ENCODE measurements at places on chromosomes 5 and 9. TPM values are rescaled to one million over a fixed set of nuclear protein-coding genes. Genes with fewer than 3 reads are reported as not detected.

DNA sequence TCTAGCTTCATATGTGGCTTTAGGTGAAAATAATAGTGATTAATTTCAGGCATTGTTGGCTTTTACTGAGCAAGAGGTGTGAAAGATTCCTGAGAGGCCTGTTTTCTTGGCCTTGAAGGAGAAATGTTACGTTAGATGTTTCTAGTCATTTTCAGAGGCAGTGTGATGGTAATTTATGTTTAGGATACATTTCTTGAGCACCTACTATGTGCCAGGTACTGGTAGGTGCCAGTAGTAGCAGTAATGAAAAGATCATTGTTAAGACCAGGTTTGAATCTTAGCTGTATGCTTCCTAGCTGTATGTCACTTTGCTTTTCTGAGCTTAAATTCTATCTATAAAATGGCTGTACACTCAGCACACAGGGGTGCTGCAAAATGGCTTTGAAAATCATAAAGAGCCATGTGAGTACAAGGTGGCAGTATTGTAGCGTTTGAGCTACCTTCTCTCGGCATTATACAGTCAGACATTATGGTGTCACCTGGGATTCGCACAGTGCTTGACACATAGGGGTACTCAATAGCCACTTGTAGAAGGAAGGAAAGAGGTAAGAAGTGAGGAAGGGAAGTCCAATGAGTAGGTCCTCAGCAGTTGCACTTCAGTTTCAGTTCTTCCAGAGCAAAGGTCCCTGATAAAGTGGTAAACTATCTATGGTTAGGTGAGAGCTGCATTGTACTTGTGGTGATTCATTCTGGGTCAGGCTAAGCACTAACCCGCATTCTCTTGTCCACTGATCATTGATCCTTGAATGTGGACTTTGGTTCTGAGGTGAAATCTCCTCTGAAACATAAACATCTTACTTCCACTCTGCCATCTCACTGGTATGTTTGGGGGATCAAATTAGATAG, 166.5 kb upstream of the NR3C1 start:
- H3K4me3 ChIP-seq = no peak overlapping the region
- no peak for DNase-seq
- H3K27ac ChIP-seq = no peak overlapping the region
- H3K4me1 ChIP-seq = no peaks in the 10 kb centered on the region
- no peaks in the 10 kb centered on the region for H3K36me3 ChIP-seq

DNA sequence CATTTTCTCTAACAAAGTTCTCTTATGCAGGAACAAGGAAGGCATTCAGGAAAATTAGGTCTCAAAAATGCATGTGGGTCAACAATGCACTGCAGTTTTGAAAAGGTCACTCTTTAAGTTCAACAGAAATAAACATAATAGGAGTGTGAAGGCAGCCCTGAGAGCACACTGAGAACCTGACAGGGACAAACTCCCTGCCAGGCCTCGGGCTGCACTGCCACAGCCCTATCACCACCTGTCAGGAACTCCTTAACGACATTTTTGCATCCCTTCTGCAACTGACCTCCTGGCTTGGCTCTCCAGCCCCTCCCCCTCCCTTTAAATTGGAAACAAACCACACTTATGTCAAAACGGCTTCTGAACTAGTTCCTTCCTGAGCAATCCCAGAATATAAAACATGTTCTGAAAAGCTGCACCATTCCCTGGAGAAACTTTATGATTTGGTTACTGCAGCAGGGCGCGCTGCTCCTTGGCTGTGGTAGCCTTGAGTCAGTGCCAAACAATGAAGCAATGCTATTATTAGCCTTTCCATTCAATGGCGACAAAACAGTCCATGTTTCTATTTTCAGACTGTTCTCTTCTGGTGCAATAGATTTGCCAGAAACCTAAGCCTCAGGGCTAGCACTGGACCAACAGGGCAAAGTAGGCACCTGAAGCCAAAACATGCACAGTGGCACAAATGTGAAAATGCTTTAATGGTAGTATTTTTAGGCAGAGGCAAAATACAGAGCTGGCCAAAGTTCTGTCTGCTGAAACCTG, 160.1 kb upstream of the ZNF608 start:
- no peaks in the 10 kb centered on the region for H3K36me3 ChIP-seq
- peaks cover 13% of the 10 kb centered on the region for H3K4me1 ChIP-seq
- H3K4me3 ChIP-seq = no peak overlapping the region
- no peaks in the 10 kb centered on the region for H3K27me3 ChIP-seq
- DNase-seq = no peak

DNA sequence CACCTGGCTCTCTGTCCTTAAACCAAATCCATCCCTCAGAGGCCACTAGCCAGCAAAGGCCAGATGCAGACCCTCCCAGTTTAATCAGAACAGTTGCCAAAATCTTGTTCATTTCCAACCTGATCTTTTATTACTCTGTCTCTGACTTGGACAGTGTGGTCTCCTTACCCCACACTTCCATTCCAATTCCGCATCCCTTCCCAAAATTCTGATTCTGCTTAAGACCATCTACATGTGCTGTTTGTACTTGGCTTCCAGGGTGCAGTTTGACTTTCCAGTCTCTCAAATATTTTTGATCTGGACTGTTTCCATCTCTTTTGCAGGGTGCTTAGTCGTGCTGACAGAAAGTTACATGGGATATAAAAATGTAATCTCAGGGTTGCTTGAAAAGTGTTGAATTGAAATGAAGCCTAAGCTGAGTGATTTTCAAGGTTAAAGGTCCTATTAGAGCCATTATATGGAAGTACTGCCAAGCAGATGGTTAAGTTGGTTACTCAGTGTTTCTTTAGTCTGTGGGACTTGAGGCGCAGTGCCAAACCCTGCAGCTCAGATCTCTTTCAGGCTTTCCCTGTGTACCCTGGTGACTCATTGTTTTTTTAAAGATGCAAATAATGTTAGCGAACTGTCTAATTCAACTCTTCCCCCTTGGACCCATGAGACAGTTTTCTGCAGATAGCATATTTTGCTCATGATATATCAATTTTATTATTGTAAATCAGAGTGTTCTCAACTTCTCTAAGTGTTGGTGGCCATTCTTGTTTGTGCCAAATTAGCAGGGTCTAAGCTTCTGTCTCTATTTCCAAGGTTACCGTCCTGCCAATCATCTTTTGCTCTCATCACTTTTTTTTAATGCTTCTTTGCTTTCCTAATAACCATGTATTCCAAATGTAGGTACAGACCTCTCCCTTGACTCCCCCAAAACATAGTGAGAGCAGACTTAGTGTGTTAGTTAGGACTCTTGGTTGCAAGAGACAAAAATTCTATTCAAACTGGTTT, 18.2 kb upstream of the DCP2 start:
- no peaks in the 10 kb centered on the region for H3K36me3 ChIP-seq
- no peak overlapping the region for H3K4me3 ChIP-seq
- DNase-seq = no peak

DNA sequence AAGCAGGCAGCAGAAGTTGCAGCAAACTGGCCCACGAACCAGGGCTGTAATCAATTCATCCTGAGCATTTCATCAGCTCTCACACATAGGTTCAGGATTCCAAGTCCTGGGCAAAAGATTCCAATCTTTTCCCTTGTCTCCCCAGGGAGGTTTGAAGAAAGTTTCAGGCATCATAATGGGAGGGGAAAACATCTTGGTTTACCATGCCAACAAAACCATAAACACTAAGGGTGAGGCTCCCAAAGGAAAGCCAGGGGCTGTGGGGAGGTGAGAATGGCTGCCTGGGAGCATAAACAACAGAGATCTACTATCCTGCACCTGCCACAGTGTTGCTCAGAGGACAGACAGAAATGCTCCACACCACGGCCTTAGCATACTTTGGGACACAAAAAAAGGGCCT, 94.6 kb downstream of the SH3TC2 start:
- no peaks in the 10 kb centered on the region for H3K27me3 ChIP-seq
- H3K36me3 ChIP-seq = no peaks in the 10 kb centered on the region
- DNase-seq = no peak

Gene PCDHA11
- total RNA-seq = not detected

- no peak overlapping the region for H3K27ac ChIP-seq
- H3K4me3 ChIP-seq = no peak overlapping the region
- DNase-seq = no peak
- H3K27me3 ChIP-seq = no peaks in the 10 kb centered on the region
- H3K36me3 ChIP-seq = no peaks in the 10 kb centered on the region
These were observed 285.5 kb upstream of the VLDLR start for GRCh38 chr9:2336055-2336454.

Gene SYK
- 104 TPM for total RNA-seq

DNA sequence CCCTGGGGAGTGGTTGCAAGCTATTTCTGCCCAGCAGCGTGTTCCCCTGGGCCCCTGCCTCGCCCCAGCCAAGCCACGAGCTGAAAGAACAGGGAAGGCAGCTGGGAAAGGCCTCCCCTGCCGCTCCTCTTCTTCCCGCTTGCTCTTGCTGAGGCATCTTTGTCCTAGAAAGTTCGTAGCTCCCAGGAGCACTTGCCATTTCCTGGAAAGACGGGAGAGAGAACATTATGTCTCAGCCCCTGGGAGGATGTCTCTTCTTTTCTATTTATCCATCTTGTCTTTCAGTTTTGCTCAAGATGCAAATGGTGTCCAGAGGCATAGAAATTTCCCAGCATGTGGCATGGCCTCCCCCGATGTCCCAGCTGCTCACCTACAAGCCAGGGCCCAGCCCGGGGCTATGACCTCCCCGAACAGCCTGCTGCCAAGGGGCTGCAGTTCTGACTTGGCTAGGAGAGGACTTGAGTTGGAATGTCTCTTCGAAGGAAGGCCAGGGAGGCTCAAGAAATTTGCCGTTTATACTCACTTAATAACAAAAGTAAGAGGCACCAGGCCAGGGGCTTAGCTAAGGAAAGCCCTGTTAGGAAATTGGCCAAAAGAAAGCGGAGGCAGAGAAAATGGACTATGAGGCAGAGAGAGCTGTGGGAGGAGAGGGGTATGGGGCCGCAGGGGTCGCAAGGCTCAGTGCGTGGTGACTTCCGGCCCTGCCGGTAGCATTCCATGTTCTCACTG, 87.3 kb downstream of the LIFR start:
- no peak for DNase-seq
- H3K27me3 ChIP-seq = peaks cover 16% of the 10 kb centered on the region
- no peak overlapping the region for H3K27ac ChIP-seq
- no peaks in the 10 kb centered on the region for H3K36me3 ChIP-seq
- no peak overlapping the region for H3K4me3 ChIP-seq
- no peaks in the 10 kb centered on the region for H3K4me1 ChIP-seq

GRCh38 chr9:121807823-121808278, 156.4 kb downstream of the DAB2IP start:
- peaks cover 4% of the 10 kb centered on the region for H3K4me1 ChIP-seq
- H3K4me3 ChIP-seq = no peak overlapping the region
- H3K36me3 ChIP-seq = no peaks in the 10 kb centered on the region
- DNase-seq = no peak

DNA sequence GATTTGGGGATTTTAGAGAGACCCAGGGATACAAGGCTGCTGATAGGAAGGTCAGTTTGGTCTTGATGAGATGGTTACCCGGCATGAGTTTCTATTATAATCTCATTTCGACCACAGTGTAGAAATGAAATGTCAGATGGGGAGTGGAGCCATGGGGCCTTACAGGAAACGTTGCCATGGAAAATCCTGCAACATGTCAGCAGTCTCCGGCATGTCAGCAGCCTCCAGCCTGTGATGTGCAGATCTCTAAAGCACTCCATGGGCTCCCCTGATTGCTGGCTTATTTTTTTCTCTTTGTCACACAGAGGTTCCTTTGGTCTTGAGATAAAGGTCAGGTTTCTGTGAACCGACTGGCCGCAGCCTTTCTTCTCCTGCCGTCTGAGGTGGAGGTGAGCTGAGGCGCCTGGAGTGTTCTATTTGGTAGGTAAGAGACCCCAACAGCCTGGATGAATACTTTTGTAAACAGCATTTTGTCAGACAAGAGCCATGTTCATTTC, 208.7 kb upstream of the DAP start:
- no peak overlapping the region for H3K27ac ChIP-seq
- no peak for DNase-seq
- no peaks in the 10 kb centered on the region for H3K4me1 ChIP-seq
- H3K36me3 ChIP-seq = no peaks in the 10 kb centered on the region

DNA sequence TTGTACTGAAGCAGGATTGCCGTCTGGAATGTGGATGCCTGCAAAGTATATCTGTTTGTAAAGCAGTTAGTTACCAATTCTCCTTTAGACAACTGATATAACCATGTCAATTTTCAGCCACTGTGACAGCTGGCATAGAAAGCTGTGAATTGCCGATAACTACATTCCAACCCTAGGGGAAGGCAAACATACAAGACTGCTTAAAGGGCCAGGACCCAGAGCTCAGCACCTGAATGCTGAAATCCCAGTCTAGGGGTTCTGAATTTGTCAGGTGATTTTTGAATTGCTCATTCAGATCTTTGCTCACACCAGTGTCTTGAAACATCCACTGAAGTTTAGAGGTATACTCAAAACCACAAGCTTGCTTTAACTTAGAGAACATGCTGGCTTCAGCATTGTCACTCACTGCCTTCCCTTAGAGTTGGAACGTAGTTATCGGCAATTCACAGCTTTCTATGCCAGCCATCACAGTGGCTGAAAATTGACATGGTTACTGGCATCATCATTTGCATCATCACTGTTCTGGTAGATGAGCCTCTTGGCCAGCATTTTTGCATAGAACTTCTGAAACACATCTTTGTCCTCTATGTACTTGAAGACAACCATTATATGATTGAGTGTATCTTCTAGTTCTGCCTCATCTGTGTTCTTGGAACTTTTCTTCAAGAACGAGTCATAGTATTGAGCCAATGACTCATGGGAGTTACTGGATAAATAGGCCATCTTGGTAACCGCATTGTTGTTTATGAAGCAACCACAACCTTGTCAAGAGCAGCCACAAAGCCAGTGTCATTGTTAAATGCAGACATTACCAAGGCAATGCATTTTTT, 82.1 kb downstream of the CCDC192 start:
- H3K27ac ChIP-seq = peak overlapping the region; percentile 60
- no peak for DNase-seq
- H3K27me3 ChIP-seq = no peaks in the 10 kb centered on the region
- no peaks in the 10 kb centered on the region for H3K36me3 ChIP-seq
- peaks cover 7% of the 10 kb centered on the region for H3K4me1 ChIP-seq

DNA sequence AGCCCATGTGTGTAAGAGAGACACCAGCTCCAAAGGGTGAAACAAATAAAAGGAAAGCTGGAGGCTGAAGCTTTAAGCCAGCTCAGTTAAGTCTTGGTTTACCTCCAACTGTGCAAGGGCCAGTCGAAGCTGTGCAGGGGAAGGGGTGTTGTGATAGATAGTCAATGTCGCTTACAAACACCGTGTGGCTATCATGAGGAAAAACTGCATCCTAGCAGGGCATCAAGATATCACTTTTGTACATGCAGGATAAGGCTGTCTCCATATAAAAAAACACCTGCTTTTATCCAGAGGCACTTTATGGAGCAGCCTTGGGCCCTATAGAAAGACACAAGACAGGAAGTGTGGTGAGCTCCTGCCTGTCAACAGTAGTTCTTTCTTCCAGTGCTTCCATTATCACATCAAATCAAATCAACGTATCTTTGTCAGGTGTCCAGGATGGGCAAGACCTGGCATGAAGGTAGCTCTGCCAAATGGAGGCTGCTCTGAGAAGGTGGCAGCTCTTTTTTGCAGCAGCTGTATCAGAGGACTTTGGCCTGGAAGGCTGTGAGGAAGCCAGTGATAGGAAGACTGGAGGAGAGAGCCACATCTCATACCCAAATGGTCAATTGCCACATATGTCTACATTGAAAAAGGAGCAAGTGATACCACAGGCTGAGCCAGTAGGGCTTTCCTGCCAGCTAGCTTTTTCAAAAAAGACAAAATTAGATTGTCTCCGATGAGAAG, 29.3 kb upstream of the SELENOP start:
- no peaks in the 10 kb centered on the region for H3K27me3 ChIP-seq
- DNase-seq = no peak
- H3K36me3 ChIP-seq = no peaks in the 10 kb centered on the region
- H3K4me3 ChIP-seq = no peak overlapping the region
